T-helper 1 cell (primary cell): ENCODE measurements at places on chromosomes 3 and 15.

DNA sequence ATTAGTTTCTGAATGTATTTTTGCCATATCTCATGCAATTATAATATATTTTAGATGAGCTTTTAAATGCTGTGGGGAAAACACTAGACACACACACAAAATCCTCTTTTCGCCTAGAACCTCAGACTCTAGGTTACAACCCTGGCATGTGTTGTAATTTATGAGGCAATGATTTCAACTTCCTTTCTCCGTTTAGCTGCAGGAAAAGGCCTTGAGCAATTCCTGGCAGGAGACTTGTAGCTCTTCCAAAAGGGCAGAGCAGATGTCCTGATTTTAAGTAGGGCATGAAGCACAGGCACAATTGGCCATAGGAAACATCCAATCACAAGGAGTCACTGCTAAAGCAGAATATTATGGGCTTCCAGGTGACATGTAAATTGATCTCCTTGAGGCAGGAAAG lies 82.0 kb downstream of the GPR156 start:
- no peak for DNase-seq

DNA sequence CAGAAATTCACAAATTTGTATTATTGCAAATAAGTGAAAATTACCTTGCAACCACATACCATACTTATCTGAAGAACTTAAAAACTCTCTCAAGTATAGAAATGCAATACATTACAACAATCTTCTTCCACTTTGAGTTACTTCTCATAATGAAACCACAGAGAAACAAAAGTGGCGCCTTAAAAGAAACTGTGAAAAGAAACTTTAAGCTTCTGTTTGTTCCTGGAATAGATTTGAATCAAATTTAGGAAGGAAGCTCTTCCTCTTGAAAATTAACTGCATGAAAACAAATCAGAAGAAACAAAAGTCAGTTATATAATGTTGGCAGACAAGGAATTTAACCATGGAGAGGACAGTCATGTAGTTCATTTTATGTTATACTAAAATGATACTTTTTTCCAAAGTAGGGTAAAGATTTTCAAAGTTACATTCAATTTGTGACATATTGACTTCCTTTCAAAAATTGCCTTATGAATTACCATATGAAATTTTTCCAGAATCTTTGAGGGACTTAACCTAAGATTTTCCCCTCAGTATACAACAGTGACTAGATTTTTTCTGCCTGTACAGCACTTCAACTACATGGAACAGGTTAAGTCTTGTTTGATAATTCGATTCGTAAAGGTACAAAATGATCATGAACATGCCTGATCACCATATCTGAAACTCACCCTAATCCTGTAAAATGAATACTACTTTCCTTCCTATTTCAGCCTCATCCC lies 57.6 kb upstream of the TNFSF10 start:
- DNase-seq: no peak

DNA sequence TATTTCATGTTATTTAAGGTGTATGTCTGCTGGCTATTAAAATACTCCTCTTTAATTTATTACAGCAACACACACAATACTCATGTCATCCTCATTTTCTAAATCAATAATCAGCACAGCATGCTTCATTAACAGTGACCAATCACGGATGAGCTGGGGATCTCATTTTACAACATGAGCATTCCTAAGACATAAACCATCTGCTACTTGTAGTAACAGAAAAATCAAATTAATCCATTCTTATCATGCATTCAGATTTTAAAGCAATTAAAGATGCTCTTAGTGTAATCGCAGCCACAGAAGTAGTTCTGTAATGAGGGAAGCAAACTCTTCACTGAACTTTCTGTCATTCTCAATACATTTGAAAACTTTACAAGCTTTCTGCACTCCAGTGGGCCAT lies 191.1 kb downstream of the TBC1D5 start:
- DNase-seq: no peak

GRCh38 chr3:32452009-32452408 lies 50.6 kb downstream of the CMTM6 start:
- no peak for DNase-seq

DNA sequence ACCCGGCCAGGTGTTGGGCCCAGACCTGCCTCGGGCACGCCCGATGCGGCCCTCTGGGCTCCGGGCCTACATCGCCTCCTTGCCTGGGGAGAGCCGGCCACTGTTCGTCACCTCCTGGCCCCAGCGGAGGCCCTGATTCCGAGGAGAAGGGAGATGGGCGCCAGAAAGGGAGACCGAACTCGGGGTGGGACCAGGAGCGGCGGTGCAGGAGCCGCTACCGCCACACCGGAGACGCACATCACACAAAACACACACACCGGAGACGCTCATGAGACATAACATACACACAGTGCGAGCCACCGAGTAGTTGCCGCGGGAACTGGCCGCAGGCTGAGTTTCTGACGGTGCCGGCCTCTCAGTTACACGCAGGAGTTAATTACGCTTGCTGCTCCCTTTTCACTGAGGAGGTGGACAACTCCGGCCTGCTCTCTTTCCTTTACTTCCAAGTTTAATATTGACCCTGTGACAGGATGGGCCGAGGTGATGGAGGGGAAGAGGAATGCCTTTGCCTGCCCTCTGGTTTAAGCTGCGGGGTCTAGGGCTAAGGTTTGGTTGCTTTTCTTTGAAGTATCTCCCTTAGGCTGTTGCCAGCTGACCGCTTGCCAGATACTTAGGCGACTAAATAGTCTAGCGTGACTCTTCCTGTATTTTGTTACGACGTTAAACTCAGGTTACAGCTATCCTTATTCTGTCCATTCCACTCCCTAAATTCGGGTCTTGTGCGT lies 570 bp downstream of the PCNP start:
- no peak for DNase-seq

- no peak for DNase-seq
Observed at GRCh38 chr15:91186904-91187656, 87.0 kb downstream of the SV2B start.
